Frontal cortex (tissue), 4 donors: ENCODE measurements at places on chromosomes 7 and 10.

- no peak for DNase-seq
Observed at GRCh38 chr10:75984067-75984466, 552.6 kb downstream of the LRMDA start.

GRCh38 chr7:36045326-36045725, 107.7 kb upstream of the EEPD1 start:
- no peak for DNase-seq

GRCh38 chr7:131249003-131249402, 78.7 kb upstream of the MKLN1 start:
- peak; percentile 27 for DNase-seq

DNA sequence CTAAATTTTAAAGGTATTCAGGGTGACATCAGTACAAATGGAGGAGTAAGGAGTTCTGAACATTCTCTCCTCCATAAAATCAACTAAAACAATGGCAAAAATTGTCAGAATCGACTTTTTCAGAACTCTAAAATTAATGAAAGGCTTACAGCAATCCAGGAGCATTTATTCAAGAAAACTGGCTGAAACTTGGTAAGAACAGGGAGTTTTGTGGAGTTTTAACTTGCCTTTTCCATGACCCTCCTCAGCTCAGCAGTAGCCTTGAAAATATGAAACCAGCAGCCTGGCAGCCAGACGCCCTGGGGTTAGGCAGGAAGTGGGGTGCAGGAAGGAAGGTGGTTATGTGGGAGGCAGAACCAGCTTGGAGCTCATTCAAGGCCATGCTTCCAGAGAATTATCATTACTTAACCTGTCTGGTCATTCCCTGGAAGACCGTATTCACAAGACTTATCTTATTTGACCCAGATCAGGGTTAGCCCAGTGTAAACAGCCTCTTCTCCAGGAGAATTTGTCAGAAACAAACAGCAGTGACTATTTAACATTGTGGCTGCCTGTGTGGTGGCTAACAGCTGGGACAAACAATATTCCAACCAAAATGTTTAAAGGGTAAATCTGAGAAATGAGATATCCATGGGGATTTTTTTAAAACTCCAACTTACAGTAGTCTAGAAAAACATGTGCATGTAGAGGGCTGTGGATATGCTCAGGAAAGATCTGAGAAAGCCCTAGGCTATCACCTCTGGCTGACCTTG, 75.7 kb upstream of the MACROH2A2 start:
- DNase-seq, result no peak

DNA sequence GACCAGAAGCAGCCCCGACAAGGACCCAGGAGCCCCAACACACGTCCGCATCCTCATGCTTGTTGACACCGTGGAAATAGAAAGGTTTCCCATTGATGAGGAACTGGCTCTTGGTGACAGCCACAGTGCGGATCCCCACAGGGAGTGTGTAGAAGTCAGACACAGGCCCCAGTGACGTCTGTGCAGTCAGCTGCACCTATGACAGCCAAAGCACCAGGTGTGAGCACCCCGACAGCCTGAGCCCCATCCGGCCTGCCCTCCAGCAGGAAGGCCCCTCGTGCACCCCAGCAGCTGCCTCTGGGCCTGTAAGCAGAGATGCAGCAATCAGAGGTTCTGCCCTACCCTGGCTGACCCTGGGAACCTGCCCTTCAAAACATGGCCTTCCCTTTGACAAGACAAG, 7.1 kb downstream of the GUSB start:
- DNase-seq, result no peak

GRCh38 chr10:84842593-84842992, 514.2 kb downstream of the CCSER2 start:
- no peak for DNase-seq

- DNase-seq, result no peak
Observed at GRCh38 chr7:24108906-24109376, 175.0 kb upstream of the NPY start.

DNA sequence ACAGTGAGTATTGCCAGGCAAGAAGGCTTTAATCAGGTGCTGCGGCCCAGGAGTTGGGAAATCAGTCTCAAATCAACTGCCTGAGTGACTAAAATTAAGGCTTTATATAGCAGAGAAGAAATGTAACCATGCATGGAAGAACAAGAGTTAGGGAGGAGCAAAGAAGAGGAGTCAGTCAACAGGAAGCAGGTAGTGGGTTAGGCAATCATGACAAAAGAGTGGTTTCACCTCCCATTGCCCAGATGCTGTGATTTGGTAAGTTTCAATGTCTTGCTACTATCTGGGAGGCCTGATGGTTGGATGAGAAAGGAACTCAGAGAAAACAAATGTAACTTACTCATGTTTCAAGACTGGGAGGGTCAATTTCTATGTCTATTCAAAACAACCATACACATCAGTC, 998.3 kb downstream of the GATA3 start:
- DNase-seq, result no peak

DNA sequence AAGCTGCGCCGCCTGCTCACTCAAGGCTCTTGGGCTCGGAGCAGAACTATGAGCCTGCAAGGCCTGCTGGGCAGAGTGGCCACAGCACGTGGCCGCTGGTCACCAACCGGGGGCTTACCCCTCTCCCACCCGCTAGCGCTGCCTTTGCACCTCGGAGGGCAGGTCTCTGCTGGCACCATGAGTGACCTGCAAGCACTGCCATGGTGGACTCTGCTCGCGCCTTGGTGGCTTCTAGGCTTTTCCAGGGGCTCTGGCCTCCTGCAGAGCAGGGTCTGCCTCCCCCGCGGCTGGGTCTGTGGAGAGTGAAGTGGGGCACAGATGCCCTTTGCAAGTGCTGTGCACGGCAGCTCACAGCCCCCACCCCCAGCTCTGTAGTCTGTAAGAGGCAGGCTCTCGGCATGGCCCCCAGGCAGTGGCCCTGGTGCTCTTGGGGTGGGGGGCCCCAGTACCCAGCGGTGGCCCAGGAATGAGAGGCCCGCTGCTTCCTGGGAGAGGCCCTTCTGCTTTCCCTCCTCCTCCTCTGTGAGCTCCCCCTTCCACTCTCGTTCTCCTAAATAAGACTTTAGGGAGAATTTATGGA, 119.6 kb downstream of the INPP5A start:
- DNase-seq, result no peak

GRCh38 chr10:114908896-114909295, 29.1 kb upstream of the TRUB1 start:
- no peak for DNase-seq

DNA sequence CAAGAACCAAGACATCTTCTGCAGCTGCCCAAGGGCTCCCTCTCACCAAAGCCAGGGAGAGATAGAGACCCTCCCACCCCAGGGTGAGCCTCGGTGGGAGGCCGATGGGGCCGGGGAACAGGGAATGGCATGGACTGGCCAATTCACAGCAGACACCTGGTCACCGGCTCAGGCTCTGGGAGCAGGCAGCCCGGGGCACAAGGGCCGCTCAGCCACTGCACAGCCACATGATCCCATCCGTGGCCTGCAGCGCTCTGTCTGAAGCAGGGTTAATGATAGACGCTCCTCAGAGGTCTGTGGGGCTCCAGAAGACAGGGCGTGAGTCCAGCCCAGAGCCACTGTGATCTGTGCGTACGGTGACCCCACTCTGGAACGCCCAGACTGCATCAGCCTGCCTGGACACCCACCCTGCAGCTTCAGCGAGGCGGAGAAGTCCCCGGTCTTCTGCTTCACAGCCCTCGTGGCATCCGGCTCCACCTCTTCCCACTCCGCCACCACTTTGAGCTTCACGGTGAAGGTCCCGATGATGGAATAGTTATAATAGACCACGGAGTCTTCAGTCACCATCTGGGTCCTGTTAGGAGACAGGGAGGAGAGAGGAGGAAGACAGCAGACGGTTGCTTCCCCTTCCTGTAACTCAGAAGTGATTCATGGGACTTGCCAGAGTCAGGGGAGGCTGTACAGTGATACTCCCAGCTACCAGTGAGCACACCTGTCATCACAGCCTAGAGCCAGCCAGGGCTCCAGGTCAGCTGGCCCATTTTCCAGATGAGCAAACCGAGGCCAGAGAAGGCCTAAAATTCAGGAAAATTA, 14.0 kb downstream of the TMEM130 start:
- no peak for DNase-seq

GRCh38 chr7:132250480-132251326, 325.6 kb downstream of the PLXNA4 start:
- no peak for DNase-seq

DNA sequence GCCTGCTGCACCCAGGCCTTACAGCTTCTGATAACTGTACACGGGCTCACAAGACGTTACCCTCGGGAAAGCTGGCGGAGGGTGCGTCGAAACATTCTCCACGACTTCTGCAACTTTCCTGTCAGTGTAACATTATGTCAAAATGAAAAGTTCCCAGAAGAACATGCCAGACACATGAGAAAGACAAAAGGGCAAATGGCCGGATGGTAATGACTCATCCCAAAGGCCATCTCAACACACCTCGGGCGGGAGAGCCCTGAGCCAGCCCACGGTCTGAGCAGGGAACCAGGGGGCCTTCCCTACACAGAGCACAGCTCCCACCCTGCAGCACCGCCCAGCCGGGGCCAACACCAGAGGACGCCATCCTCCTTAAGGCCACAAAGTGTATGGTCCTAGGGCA, 118.7 kb downstream of the MAD1L1 start:
- no peak for DNase-seq

- no peak for DNase-seq
Observed at GRCh38 chr7:44100458-44101302, 3.5 kb upstream of the AEBP1 start.

DNA sequence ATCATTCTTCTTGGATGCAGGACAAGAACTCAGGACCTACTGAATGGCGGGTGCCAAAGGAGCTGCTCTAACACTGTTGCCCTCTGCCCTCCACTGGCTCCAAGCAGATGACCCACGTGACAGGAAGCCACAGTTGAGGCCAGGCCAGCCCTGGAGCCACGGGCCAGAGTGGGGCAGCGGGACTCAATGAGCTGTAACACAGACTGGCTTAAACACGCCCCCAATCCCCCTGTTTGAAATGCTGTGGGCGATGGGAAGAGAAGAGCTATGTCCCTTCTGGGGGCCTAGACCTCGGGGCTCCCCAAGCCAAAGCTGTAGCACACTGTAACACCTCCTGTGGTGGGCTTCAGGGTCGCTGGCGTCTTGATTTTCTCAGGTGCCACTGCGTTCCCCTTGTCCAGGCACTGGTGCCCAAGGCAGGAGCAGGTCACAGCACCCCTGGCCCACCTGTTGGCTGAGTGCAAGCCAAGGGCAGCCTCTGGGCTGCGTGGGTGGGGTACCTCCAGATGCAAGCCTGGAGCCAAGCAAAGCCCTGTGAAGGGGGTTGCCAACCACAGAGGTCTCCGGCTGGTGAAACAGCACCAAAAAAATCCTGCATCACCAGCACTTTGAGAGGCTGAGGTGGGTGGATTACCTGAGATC, 18.6 kb upstream of the ZMIZ2 start:
- no peak for DNase-seq

GRCh38 chr7:15236952-15237351, 324.9 kb downstream of the AGMO start:
- DNase-seq, result no peak

DNA sequence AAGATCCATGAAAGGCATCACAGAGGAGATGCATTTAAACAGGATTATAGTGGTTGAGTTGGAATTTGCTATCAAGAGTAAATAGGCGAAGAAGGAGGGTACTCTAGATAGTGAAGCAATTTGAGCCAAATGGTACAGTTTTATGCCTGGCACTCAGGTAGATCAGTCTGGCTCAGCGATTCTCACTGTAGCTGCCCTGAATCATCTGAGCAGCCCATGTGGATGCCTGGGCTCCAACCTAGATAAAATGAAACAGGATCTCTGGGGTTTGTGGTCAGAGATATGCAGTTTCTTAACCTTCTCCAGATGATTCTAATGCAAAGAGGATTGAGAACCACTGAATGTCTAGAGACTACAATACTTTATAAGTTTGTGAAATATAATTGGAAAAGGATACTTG, 282.0 kb upstream of the FZD1 start:
- DNase-seq, result no peak

DNA sequence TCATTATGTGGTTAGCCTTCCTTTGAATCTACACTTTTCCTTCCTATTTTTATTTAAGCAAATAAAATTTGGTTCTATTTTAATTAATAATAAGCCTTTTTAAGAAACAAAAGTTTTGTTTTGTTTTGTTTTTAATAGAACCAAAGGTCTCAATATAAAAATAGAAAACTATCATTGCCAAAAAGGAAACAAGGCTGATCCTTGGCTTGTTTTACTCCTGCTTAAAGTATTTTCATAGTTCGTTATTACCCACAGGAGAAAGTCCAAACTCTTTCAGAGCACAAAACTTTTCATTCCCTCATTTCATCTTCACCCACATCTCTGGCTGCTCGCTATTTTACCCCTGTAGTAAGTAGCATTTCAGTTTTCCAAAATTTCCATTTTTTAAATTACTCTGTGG, 374.8 kb downstream of the SEMA3D start:
- DNase-seq, result no peak

- DNase-seq, result no peak
Observed at GRCh38 chr10:122663516-122664130, 36.0 kb downstream of the C10orf120 start.

DNA sequence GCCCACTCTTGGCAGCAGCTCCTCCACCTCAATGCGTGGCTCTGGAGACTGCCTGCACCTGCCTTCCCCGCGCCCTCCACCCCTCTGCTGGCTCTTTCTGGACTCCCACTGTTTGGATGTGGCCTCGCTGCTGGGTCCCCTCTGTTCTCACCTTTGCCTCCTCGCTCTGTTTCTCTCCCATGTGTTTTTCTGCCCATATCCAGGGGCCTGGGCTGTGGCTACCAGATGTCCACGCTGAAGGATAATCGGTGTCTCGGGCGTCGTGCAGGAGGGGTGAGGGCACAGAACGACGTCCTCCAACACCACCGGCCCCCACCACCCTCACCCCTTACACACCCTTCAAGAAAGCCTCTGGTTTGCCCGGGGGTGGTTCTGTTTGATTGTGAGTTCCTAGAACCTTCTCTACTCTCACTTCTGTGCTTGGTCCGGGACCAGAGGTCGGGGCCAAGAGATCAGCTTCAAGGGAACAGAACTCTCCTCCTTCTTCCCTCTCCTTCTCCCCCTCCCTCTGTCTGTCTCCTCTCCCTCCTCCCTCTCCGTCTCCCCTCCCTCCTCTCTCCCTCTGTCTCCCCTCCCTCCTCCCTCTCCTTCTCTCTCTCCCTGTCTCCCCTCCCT, 31.7 kb downstream of the AP5Z1 start:
- DNase-seq, result no peak

GRCh38 chr7:36393826-36394225, 4.2 kb downstream of the ANLN start:
- DNase-seq, result no peak

- DNase-seq, result no peak
Observed at GRCh38 chr10:90494183-90494582, 363.7 kb downstream of the HTR7 start.

DNA sequence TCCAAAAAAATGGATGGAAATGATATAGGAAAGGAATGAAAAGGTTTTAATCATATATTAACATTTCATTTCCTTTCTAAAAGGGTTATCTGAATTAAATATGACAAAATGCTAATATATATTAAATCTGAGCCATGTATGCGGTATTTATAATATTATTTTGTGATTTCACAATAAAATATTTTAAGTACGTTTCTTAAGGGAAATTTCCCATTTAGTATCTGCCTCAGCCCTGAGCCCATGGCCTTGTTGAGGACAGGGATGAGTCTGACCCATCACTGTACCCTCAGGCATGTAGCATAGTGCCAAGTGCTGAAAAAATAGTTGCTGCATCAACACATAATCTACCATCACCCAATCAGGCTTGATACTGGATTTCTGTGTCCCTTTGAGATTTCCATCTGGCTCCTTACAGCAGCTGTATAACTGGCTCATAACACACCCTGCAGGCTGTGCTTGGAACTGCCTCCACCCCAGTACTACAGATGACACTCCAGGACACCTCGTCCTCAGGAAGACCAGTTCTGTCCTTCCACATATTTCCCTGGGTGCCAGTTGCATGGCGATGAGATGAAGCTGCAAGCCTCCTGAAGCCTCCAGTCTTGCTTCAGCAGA, 59.4 kb upstream of the ASAH2 start:
- no peak for DNase-seq
